ENCODE measurements at places on chromosomes 13 and 19.

DNA sequence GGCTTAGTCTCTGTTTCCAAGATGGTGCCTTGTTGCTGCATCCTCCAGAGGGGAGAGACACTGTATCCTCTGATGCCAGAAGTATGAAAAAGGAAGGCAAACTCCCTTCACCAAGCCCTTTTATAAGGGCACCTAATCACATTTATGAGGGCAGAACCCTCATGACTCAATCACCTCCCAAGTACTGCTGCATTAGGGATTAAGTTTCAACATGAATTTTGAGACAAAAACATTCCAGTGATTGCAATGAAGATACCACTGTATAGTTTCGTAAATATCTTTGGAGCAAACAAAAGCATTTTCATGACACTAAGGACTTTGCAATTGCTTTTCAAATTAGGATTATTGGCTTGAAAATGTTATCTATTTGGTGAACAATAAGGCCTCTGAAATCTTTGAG, 63.8 kb downstream of the RNF17 start:
- H3K36me3 ChIP-seq: no peaks in the 10 kb centered on the region
- H3K27me3 ChIP-seq: peaks cover 3% of the 10 kb centered on the region
- no peak overlapping the region for H3K4me3 ChIP-seq
- no peak for DNase-seq

GRCh38 chr13:27279506-27279905, 8.9 kb downstream of the RASL11A start:
- H3K4me1 ChIP-seq: peaks cover 12% of the 10 kb centered on the region
- no peak overlapping the region for H3K27ac ChIP-seq
- H3K36me3 ChIP-seq: no peaks in the 10 kb centered on the region
- no peak overlapping the region for H3K4me3 ChIP-seq

DNA sequence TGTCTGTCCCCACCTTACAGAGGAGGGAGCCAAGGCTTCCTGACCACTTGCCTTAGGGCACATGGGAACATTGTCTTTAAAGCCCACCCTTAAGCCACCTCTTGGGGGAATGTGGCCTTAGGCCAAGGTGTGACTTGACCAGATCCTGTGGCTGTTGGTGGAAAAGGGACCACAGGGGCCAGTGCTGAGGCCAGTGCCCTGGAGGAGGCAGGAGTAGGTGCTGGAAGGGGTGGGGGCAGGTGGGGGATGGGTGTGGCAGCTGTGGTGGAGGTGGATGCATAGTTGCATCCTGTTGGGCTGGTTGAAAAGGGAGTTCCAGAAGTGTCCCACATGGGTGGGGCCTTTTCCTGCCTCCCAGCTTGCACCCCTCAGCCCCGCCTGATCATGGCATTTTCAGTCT, 44.8 kb downstream of the DNM2 start:
- no peaks in the 10 kb centered on the region for H3K27me3 ChIP-seq
- H3K36me3 ChIP-seq: no peaks in the 10 kb centered on the region
- DNase-seq: no peak
- peaks cover 24% of the 10 kb centered on the region for H3K4me1 ChIP-seq

DNA sequence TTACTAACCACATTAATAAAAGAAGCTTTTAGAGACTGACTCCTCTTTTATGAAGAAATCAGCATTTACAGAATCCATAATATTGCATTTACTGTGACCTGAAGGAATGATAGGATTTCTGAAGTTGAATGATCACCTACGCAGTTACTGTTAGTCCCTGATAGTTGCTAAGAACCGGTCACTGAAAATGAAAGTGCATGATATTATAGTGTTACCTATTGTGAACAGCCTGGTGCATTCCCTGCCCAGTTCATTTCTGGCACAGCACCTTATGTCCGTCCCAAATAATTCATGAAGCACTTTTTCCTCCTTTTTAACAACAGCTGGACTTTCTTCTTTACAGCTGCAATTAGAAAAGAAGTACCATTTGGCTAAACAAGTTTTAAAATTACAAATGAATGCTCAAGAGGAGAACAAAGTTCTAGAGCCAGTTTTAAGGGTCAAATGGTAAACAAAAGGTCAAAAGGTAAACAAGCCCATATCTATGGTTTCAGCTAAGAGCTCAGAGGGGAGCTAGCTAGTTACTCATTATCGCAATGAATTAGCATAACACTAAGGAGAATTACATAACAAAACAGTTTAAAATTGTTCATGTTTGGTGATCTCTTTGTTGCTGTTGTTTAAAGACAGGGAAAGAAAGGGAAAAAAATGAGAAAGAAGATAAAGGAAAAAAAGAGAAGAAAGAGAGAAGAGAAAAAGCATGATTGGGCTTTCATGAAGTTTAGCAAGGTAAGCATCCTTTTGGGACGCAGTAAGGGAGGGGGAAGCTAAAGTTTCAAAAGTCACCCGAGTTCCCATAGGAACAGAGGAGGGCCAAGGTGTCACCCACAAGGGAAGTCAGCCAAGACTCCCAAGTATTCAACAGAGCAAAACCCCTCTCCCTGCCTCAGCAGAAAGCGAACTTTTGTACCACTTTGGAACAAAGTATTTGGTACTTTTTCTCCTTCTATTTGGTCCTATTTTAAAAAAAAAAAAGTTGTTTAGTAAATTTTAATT, 50.2 kb downstream of the FLT3 start:
- no peak overlapping the region for H3K27ac ChIP-seq
- DNase-seq: no peak
- H3K36me3 ChIP-seq: no peaks in the 10 kb centered on the region
- H3K27me3 ChIP-seq: peaks cover 16% of the 10 kb centered on the region

GRCh38 chr19:21566073-21566472, 60.7 kb downstream of the ZNF429 start:
- no peak overlapping the region for H3K4me3 ChIP-seq
- H3K36me3 ChIP-seq: no peaks in the 10 kb centered on the region
- no peak overlapping the region for H3K27ac ChIP-seq
- no peaks in the 10 kb centered on the region for H3K4me1 ChIP-seq
- H3K27me3 ChIP-seq: no peaks in the 10 kb centered on the region

GRCh38 chr19:12626958-12627357, 16.2 kb downstream of the ZNF791 start:
- DNase-seq: no peak
- H3K4me1 ChIP-seq: no peaks in the 10 kb centered on the region
- H3K36me3 ChIP-seq: peaks cover 8% of the 10 kb centered on the region

GRCh38 chr19:30293051-30293785, 79.0 kb upstream of the ZNF536 start:
- no peaks in the 10 kb centered on the region for H3K36me3 ChIP-seq
- DNase-seq: no peak
- no peak overlapping the region for H3K27ac ChIP-seq
- H3K4me1 ChIP-seq: no peaks in the 10 kb centered on the region
- H3K4me3 ChIP-seq: no peak overlapping the region

DNA sequence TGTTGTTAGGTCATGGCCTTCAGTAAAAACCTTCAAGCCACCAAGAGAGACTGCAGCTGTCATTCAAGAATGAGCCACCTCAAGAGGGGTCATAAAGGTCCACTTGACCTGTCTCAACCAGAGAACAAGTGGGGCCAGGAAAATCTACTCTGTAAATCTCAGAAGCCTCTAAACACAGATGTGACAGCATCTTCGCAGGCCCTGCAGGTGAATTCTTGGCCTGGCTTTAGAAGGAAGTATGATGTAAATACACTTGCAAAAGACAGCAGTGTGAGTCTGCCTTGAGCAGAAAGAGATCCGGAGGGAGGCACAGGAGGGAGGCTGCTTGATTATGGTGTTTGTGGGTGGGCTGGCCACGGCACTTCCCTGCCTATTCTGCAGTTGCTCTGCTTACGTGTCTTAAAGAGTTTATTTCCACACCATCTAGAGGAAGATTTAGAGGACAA, 1082.9 kb downstream of the UQCRFS1 start:
- H3K4me1 ChIP-seq: no peaks in the 10 kb centered on the region
- no peaks in the 10 kb centered on the region for H3K36me3 ChIP-seq
- no peaks in the 10 kb centered on the region for H3K27me3 ChIP-seq

GRCh38 chr13:61779456-61779855, 363.8 kb upstream of the PCDH20 start:
- H3K36me3 ChIP-seq: no peaks in the 10 kb centered on the region
- no peak for DNase-seq

- peaks cover 2% of the 10 kb centered on the region for H3K36me3 ChIP-seq
- H3K4me1 ChIP-seq: no peaks in the 10 kb centered on the region
- no peaks in the 10 kb centered on the region for H3K27me3 ChIP-seq
- H3K27ac ChIP-seq: no peak overlapping the region
- no peak overlapping the region for H3K4me3 ChIP-seq
Measured at GRCh38 chr13:49657241-49657641, 28.9 kb downstream of the ARL11 start.

DNA sequence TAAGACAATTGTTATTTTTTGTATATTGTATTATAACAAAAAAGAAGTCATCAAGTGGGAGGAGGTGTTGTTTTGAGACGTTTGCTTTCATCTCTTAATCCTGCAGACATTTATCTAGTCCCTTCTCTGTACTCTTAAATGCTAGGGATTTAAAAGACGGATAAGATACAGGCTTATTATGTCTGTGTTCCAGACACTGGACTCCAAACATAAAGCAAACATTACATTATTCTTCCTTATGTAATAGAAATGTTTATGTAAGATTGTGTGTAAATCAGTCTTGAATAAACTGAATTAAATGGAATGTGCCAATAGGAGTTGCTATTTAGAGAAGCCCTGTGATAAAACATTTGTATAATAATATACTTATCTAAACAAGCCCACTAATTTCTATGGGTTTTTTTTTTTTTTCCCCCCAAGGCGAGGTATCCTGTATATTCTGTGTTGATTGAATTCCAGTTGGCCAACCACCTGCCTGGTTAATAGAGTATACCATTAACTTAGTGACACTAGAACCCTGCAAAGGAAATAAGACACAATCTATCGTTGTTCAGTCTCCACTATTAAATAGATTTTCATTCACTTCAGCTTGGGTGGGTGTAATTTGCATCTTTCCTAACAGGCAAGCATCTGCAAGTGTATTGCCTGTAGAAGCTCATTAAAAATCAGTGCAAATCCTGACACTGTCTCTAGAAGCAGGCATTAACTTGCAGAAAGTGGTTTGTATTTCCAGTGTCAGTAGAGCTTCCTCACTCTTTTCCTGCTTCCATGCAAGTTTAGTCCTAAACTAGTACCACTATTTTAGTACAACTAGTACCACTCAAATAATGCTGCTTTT, 69.0 kb downstream of the LRCH1 start:
- H3K27me3 ChIP-seq: no peaks in the 10 kb centered on the region
- no peak for DNase-seq
- H3K36me3 ChIP-seq: no peaks in the 10 kb centered on the region
- no peak overlapping the region for H3K4me3 ChIP-seq
- H3K27ac ChIP-seq: no peak overlapping the region

DNA sequence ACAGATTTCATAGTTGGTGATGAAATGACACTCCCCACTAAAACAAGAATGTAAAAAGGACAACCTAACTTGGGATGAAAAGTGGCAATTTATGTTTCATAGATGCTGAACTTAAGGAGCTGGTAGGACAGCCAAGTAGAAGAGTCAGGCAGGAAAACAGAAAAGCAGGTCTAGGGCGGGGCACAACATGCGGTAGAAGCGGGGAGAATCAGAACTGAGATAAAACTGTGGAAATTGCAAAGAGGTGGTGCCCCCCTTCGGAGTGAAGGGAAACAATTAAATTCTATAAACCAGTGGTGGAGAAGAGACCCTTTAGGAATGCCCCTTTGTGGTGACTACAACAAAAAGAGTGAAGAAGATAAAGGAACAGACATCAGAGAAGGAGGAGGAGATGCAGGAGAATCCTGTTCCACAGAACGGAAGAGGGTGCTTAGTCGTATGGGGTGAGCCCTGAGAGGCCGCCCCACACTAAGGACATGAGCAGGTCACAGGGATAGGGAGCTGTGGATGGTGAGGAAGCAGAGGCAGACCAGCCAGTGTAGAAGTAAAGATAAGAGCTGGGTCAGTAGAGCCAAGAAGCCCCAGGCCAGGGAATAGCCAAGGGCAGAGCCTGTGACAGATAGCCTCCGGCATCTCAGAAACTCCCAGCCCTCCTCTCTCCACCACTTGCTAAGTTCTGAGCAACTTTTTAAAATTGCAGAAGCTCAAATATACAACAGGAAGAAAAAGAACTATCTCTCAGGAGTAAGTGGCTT, 100.3 kb upstream of the DOCK9 start:
- no peak overlapping the region for H3K4me3 ChIP-seq
- H3K27ac ChIP-seq: no peak overlapping the region
- no peaks in the 10 kb centered on the region for H3K36me3 ChIP-seq
- no peaks in the 10 kb centered on the region for H3K27me3 ChIP-seq
- H3K4me1 ChIP-seq: no peaks in the 10 kb centered on the region

DNA sequence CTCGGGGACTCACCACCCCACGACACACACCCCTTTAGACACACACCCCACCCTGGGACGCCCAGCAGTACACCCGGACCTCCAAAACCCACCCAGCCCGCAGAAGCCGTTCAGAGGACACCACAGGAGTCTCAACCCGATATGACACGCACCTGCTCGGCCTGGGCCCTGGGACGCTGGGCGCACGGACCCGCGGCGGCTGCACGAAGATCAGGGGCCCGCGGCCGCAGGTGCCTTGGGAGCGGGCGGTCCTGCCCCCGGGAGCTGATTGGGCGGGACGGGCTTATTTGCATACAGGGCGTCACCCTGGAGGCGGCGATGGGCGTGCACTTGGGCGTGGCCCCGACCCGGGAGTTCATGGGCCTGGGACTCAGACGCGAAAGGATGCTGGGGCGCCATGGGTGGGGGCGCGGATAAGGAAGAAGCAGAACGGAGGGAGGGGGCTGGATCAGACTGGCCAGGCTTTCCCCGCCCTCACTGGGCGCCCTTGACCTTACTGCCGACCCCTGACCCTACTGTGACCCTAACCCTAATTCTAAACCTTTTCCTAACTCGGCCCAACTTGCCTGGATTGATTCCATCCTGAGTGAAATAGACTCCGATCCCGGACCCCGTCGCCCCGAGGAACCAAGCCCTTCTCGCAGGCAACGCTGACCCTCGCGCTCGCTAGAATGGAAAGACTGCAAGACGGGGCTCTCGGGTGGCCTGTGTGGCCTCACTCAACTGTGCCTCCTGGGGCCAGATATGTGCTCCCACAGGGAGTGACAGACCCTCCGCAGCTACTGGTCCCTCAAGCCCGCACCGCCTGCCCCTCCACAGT, at the start of gene MEF2B:
MEF2B (minus strand) TSS at position 211 of the 820 bp plus-strand sequence. CDS start 19,528 bp downstream, outside the sequence.
- no peaks in the 10 kb centered on the region for H3K36me3 ChIP-seq
- no peaks in the 10 kb centered on the region for H3K27me3 ChIP-seq
- DNase-seq: no peak
- no peak within 1 kb of the TSS for H3K4me3 ChIP-seq

DNA sequence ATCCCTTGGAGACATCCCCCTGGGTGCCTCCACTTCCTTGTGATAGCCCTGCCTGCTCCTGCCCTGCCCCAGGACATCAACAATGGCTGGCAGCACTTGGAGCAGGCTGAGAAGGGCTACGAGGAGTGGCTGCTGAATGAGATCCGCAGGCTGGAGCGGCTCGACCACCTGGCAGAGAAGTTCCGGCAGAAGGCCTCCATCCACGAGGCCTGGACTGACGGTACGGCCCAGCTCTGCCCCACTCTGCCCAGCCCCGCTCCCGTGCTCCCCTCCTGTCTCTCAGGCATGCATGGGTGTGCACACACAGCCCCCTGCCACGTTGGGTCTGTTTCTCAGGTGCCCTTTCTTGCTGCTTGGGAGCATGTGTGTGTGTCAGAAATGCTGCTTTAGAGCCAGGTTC, 26.4 kb downstream of the CAPN12 start:
- peaks cover 76% of the 10 kb centered on the region for H3K4me1 ChIP-seq
- DNase-seq: no peak
- no peak overlapping the region for H3K4me3 ChIP-seq
- peak overlapping the region; percentile 15 for H3K27ac ChIP-seq
- H3K36me3 ChIP-seq: peaks cover 81% of the 10 kb centered on the region

GRCh38 chr19:4891066-4891465, 11.6 kb downstream of the ARRDC5 start:
- no peak for DNase-seq
- H3K36me3 ChIP-seq: no peaks in the 10 kb centered on the region
- H3K27ac ChIP-seq: no peak overlapping the region

- H3K4me3 ChIP-seq: no peak overlapping the region
- H3K27me3 ChIP-seq: no peaks in the 10 kb centered on the region
- no peak for DNase-seq
- no peak overlapping the region for H3K27ac ChIP-seq
- no peaks in the 10 kb centered on the region for H3K4me1 ChIP-seq
Measured at GRCh38 chr19:43820098-43820883, 6.8 kb upstream of the ZNF283 start.
